ENCODE measurements at places on chromosomes 16 and 17. TPM values are rescaled to one million over a fixed set of nuclear protein-coding genes. Genes with fewer than 3 reads are reported as not detected.

- no peak overlapping the region for H3K4me3 ChIP-seq
- H3K36me3 ChIP-seq = peaks cover 6% of the 10 kb centered on the region
- H3K27me3 ChIP-seq = no peaks in the 10 kb centered on the region
- DNase-seq = no peak
Measured at GRCh38 chr17:66115246-66115645, 76.7 kb downstream of the CEP112 start.

DNA sequence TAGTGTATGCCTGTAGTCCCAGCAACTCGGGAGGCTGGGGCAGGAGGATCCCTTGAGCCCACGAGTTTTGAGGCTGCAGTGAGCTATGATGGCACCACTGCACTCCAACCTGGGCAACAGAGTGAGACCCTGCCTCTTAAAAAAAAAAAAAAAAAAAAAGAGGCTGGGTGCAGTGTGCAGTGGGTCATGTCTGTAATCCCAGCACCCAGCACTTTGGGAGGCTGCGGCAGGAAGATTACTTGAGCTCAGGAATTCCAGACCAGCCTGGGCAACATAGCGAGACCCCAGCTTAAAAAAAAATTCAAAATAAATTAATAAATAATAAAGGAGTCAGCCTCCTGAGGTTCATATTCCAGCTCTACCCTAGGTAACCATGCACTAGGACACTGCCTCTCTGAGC, 9.6 kb upstream of the CNOT1 start:
- no peak for DNase-seq
- H3K4me3 ChIP-seq = no peak overlapping the region
- H3K27me3 ChIP-seq = no peaks in the 10 kb centered on the region
- no peaks in the 10 kb centered on the region for H3K36me3 ChIP-seq
- H3K27ac ChIP-seq = no peak overlapping the region

- peak overlapping the region; percentile 26 for H3K4me3 ChIP-seq
- no peaks in the 10 kb centered on the region for H3K27me3 ChIP-seq
- H3K27ac ChIP-seq = peak overlapping the region; percentile 28
Measured at GRCh38 chr17:63675607-63676546, 24.0 kb downstream of the LIMD2 start.

- no peak overlapping the region for H3K27ac ChIP-seq
- peaks cover 3% of the 10 kb centered on the region for H3K36me3 ChIP-seq
- H3K27me3 ChIP-seq = peaks cover 11% of the 10 kb centered on the region
- H3K4me3 ChIP-seq = no peak overlapping the region
- DNase-seq = no peak
Measured at GRCh38 chr17:73584049-73584448, 60.2 kb downstream of the SDK2 start.

- no peak overlapping the region for H3K27ac ChIP-seq
- H3K27me3 ChIP-seq = no peaks in the 10 kb centered on the region
- no peak for DNase-seq
- no peaks in the 10 kb centered on the region for H3K36me3 ChIP-seq
- no peak overlapping the region for H3K4me3 ChIP-seq
- peaks cover 14% of the 10 kb centered on the region for H3K4me1 ChIP-seq
Measured at GRCh38 chr16:898761-899682, 71.8 kb downstream of the LMF1 start.

DNA sequence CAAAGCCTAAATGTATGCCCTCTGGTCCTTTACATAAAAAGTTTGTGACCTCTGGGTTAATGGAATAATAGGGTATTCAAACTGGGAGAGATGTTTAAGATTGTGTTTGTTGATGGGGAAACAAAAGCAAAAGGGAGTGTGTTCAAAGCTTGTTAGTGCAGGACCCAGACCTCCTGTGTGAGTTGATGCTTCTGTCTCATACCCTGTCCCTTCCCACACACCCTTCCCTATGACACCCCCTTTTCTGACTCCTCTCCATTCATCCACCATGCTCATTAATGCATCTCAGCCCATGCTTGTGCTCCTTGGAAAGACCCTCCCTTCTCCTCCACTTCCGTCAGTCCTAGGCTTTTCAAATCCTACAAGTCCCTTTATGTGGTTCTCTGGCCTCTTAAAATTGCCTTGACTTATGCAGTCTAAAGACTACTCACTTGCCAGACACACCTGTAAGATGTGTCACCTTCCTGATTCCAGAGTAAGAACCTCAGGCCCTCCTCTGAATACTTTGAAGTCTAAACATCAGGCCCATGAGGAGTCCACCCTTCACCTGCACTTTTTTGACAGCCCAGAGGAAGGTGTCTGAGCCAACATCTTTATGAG, 128.0 kb upstream of the CACNG5 start:
- H3K4me3 ChIP-seq = no peak overlapping the region
- peak overlapping the region; percentile 33 for H3K27ac ChIP-seq
- H3K27me3 ChIP-seq = no peaks in the 10 kb centered on the region

GRCh38 chr16:4506450-4506849, 30.3 kb downstream of the HMOX2 start:
- peaks cover 7% of the 10 kb centered on the region for H3K36me3 ChIP-seq
- H3K4me3 ChIP-seq = no peak overlapping the region
- peaks cover 13% of the 10 kb centered on the region for H3K4me1 ChIP-seq
- no peak for DNase-seq

GRCh38 chr17:59238906-59239305, 18.6 kb downstream of the GDPD1 start:
- no peak for DNase-seq
- H3K4me1 ChIP-seq = no peaks in the 10 kb centered on the region
- no peak overlapping the region for H3K27ac ChIP-seq
- no peaks in the 10 kb centered on the region for H3K36me3 ChIP-seq
- H3K27me3 ChIP-seq = no peaks in the 10 kb centered on the region

DNA sequence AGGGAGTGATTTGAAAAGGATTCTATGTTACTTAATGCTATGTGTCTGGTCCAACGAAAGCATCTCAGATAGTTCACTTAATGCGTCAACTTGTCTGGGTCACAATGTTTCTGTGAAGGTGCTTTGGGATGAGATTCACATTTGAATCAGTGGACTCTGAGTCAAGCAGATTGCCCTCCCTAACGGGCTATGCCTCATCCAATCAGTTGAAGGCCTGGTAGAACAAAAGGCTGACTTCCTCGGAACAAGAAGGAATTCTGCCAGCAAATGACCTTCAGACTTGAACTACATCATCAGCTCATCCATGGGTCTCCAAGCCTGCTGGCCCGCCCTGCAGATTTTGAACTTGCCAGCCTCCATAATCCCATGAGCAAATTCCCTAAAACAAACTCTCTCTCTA, 15.2 kb downstream of the EMP2 start:
- no peak overlapping the region for H3K4me3 ChIP-seq
- no peaks in the 10 kb centered on the region for H3K27me3 ChIP-seq
- DNase-seq = no peak
- no peak overlapping the region for H3K27ac ChIP-seq
- no peaks in the 10 kb centered on the region for H3K4me1 ChIP-seq
- H3K36me3 ChIP-seq = peaks cover 15% of the 10 kb centered on the region

DNA sequence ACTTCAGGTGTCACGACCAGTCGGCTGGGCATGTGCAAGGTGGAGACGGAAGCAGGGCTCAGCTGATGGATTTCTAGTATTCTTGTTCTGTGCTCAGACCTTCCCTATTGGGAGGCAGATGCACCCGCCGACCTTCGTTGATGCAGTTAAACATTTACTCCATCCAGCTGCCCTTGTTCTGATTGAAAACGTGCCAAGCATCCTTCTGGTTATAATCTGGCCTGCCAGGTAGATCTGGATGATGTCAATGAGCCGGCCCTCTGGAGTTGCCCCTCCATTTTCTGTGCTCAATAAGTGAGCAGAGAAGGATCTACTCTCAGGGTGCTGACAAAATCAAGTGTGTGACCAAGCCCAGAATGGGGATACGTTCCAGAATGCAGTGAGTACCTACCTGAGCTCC, 38.3 kb downstream of the CCDC182 start:
- H3K4me3 ChIP-seq = no peak overlapping the region
- H3K27ac ChIP-seq = peak overlapping the region; percentile 5
- DNase-seq = no peak
- H3K4me1 ChIP-seq = peaks cover 26% of the 10 kb centered on the region

GRCh38 chr17:74088934-74089329, 114.5 kb upstream of the RPL38 start:
- H3K27me3 ChIP-seq = peaks cover 8% of the 10 kb centered on the region
- H3K27ac ChIP-seq = no peak overlapping the region
- DNase-seq = no peak
- H3K36me3 ChIP-seq = no peaks in the 10 kb centered on the region
- H3K4me3 ChIP-seq = no peak overlapping the region

GRCh38 chr17:50130559-50131305, 772 bp upstream of the SAMD14 start:
- peaks cover 20% of the 10 kb centered on the region for H3K4me1 ChIP-seq
- H3K36me3 ChIP-seq = no peaks in the 10 kb centered on the region
- peak overlapping the region; percentile 80 for H3K4me3 ChIP-seq
- DNase-seq = no peak

- H3K36me3 ChIP-seq = no peaks in the 10 kb centered on the region
- DNase-seq = no peak
- H3K4me3 ChIP-seq = no peak overlapping the region
- H3K27ac ChIP-seq = no peak overlapping the region
- H3K4me1 ChIP-seq = peaks cover 20% of the 10 kb centered on the region
Measured at GRCh38 chr17:65401561-65401960, 159.9 kb downstream of the AXIN2 start.

GRCh38 chr17:47262586-47262985, 9.0 kb downstream of the ITGB3 start:
- peaks cover 37% of the 10 kb centered on the region for H3K27me3 ChIP-seq
- no peak overlapping the region for H3K4me3 ChIP-seq
- H3K27ac ChIP-seq = no peak overlapping the region
- peaks cover 15% of the 10 kb centered on the region for H3K4me1 ChIP-seq

DNA sequence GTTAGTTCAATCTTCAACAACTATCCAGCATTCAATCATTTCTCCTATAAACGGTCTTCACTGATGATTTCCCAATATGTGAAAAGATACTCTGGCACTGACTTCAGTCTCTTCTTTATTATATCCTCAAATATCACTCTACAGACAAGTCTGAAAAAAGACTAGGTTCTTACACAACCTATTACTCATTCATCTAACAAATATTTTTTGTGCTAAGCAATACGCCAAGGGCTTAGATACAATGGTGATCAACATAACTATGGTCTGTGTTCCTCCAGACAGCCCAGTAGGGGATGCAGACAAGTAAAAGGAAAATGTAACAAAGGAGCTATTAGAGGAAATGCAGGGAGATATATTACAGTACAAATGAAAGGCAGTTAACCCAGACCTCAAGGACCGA, 63.9 kb downstream of the MYO1D start:
- H3K27me3 ChIP-seq = no peaks in the 10 kb centered on the region
- H3K36me3 ChIP-seq = no peaks in the 10 kb centered on the region
- H3K27ac ChIP-seq = no peak overlapping the region
- no peak for DNase-seq
- no peak overlapping the region for H3K4me3 ChIP-seq

DNA sequence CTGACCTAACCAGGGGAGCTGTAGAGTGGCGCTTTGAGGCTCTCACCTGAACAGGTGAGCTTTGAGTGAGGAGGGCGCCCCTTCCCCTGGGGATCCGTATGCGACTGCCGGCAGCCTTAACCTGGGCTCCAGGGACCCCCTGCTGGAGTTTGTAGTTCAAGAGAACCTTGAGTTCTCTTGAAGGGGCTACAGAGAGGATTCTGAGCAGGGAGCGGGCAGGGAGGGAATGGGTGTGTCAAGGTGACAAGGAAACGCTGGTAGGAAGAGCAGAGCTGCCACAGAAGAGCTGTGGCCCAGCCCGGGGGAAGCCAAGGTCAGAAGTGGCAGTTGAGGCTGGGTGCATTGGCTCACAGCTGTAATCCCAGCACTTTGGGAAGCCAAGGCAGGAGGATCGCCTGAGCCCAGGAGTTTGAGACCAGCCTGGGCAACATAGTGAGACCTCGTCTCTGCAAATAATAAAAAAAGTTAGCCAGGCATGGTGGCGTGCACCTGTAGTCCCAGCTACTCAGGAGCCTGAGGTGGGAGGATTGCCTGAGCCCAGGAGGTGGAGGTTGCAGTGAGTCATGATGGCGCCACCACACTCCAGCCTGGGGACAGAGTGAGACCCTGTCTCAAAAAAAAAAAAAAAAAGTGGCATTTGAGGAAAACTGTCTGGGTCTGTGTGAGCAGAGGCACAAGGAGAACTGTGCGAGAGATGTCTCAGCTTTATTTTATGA, 1.2 kb downstream of the LLGL2 start:
- no peak for DNase-seq
- peaks cover 4% of the 10 kb centered on the region for H3K4me1 ChIP-seq
- peaks cover 11% of the 10 kb centered on the region for H3K27me3 ChIP-seq
- H3K4me3 ChIP-seq = peak overlapping the region; percentile 94

GRCh38 chr17:82804442-82805191, 35.2 kb downstream of the ZNF750 start:
- H3K4me1 ChIP-seq = peaks cover 5% of the 10 kb centered on the region
- H3K36me3 ChIP-seq = peaks cover 22% of the 10 kb centered on the region
- no peak overlapping the region for H3K27ac ChIP-seq
- H3K4me3 ChIP-seq = no peak overlapping the region
- no peaks in the 10 kb centered on the region for H3K27me3 ChIP-seq

- peaks cover 11% of the 10 kb centered on the region for H3K36me3 ChIP-seq
- H3K4me1 ChIP-seq = no peaks in the 10 kb centered on the region
- no peak overlapping the region for H3K4me3 ChIP-seq
- no peak for DNase-seq
- no peaks in the 10 kb centered on the region for H3K27me3 ChIP-seq
Measured at GRCh38 chr16:17194190-17194780, 276.5 kb downstream of the XYLT1 start.

- no peaks in the 10 kb centered on the region for H3K4me1 ChIP-seq
- no peak overlapping the region for H3K4me3 ChIP-seq
- no peak overlapping the region for H3K27ac ChIP-seq
- H3K36me3 ChIP-seq = no peaks in the 10 kb centered on the region
- DNase-seq = no peak
Measured at GRCh38 chr17:82703036-82703745, 4.7 kb upstream of the RAB40B start.

DNA sequence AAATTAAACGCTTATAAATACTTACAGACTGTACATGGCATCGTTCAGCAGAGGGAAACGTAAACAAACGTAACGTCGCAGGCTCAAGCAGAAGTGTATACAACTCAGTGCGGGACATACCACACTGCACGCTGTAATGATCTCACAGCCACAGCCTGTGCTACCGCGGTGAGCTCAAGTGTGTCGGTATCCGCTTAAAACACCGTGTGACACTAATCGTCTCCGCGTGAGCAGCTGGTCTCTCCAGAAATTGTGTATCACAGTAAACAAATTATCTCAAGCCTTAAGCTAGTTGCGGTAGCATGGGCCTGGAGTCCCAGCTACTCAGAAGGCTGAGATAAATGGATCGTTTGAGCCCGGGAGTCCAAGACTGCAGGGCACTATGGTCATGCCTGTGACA, 115.3 kb downstream of the ANKRD11 start:
- H3K36me3 ChIP-seq = peaks cover 14% of the 10 kb centered on the region
- peaks cover 50% of the 10 kb centered on the region for H3K4me1 ChIP-seq
- DNase-seq = no peak
- no peak overlapping the region for H3K4me3 ChIP-seq

GRCh38 chr17:16353317-16354174, at the start of gene CENPV:
Gene CENPV (minus strand): TSS chr17:16353469. CDS start chr17:16353436, 33 bp downstream.
- peaks cover 11% of the 10 kb centered on the region for H3K4me1 ChIP-seq
- peaks cover 8% of the 10 kb centered on the region for H3K27me3 ChIP-seq
- H3K27ac ChIP-seq = peak within 1 kb of the TSS; percentile 94
- peaks cover 9% of the 10 kb centered on the region for H3K36me3 ChIP-seq
- DNase-seq = peak; percentile 79

Gene P2RX5
- total RNA-seq = 0.69 TPM

Gene ABCA10
- 1.2 TPM for total RNA-seq

Gene AATK
- total RNA-seq = 4.6 TPM

Gene MYH2
- not detected for total RNA-seq

Gene ARHGAP44
- 10.9 TPM for total RNA-seq

Gene HAP1
- 11.6 TPM for total RNA-seq

Gene MIS12
- 21.9 TPM for total RNA-seq
